ENCODE measurements at places on chromosomes 1 and 21.

DNA sequence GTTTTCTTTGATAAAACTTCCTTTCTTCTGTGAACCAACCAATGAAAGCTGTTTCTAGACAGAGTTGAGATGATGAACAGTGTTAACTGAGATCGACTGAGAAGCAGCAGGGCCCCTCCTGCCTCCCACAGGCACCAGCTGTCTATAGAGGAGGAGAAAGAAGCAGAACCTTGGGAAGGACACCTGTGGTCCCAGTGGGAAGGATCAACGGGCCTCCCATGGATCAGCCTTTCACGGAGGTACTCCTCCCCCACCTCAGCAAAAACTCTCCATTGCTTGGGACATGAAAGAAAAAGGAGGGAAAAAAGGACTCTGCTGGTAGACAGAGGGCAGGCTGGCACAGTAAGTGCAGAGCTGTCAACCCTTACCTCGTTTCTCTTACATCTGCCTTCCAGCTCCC is 40.5 kb downstream of the PLPPR5 start:
- no peak for DNase-seq

GRCh38 chr1:210597555-210598134 is 268.9 kb downstream of the HHAT start:
- no peak for DNase-seq

DNA sequence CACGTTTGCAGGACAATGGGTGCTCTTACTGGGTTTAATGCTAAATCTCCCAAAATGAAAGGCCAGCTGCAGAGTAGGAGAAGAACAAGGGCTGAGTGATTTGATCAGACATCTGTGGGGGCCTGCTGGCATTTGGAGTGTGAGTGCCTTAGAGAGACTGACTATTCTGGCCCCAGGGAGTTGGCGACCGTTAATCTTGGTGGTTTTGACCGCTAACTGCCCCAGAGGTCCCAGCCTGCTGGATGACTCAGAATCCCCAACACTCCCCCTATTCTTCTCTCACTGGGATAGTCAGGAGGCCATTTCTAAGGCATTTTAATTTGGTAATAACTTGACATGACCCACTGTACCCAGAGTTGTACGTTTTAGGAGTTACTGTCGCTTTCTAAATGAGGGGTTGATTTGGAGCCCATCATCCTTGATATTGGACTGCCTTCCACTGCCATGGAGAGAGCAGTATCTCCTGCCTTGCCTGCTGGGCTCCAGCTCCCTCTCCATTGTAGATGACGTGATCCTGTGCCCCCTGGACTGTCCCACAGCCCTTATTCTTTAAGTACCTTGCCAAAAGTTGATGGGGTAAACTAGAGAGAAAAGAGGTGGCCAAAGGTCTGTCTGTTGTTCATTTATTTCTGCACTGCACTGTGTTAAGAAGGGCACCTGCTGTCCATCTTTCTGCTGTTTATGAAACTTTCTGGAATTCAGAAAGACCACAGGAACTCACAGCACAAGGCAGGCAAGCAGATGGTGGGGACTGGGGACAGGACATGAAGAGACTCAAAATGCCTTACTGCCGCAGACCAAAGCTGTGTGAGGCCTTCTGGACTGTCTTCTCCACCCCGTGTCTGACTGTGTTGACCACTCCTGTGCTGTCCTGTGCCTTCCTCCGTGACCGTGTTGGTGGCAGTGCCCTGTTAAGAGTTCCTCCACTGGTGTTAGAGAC is 98.2 kb upstream of the ARTN start:
- peak; percentile 6 for DNase-seq

DNA sequence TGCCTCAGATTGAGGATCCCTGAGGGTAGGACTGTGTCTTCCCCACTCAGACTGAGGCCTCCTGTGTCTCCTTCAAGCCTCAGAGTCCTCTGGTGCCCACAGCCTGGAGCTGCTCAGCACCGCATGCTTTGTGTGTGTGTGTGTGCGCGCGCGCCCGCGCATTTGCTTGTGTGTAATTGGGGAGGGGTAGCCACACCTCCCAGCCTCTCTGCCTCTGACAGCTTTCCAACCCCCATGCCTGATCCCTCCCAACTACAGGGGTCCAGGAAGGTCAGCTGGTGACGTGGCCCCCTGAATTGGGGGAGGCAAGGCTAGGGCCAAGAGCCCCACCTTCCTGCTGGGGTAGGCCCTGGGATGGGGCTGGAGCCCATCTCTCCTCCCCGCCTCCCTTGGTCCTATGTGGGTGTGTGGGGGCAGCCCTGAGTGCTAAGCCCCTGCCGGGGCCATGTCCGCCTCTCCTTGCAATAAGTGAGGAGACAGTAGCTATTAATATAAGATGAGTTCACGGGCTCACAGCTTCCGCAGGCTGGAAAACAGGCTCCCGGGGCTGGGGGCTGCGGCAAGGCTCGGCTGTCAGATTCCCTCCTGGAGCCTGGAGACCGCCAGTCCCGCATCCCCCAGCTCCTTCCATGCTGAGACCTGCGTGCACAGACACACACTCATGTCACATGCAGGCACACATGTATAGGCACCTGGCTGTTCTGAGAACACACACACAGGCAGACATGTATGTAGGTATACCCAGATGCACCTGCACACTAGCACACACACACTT is 7.0 kb downstream of the GPR3 start:
- no peak for DNase-seq

GRCh38 chr1:166675213-166675612 is 164.1 kb upstream of the POGK start:
- DNase-seq = no peak
